ENCODE measurements at places on chromosomes 2 and 18.

DNA sequence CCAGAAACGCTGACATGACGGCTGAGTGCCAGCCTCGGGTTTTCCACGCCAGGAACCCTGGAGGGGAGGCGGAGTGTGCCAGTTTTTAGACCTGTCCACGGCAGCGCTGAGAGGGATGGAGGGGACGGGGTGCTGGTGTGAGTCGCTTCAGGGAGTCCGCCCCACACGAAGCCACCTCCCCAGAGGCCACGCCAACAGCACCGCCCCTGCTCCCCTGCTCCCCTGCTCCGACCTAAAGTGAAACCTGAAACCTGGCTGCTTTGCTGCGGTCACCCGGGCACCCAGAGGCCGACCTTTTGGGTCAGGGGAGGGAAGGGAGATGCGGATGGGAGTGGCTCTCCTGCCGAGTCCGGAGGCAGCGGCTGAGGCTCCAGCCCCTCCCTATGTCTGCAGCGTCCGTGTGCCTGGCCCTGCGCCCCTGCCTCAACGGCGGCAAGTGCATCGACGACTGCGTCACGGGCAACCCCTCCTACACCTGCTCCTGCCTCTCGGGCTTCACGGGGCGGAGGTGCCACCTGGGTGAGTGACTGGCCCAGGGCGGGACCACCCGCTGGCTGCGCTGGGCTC lies 38.1 kb downstream of the SNED1 start:
- DNase-seq = no peak

DNA sequence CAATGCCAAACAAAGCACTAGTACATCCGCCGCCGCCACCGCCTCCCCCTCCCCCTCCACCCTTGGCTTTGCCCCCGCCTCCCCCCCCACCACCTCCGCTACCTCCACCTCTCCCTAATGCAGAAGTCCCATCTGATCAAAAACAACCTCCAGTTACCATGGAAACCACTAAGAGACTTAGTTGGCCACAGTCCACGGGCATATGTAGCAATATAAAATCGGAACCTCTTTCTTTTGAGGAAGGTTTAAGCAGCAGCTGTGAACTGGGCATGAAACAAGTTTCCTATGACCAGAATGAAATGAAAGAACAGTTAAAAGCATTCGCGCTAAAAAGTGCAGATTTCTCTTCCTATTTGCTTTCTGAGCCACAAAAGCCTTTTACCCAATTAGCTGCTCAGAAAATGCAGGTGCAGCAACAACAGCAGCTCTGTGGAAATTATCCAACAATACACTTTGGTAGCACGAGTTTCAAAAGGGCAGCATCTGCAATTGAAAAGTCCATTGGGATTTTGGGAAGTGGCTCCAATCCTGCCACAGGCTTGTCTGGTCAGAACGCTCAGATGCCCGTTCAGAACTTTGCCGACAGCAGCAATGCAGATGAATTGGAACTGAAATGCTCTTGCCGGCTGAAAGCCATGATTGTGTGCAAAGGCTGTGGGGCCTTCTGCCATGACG lies 168.0 kb downstream of the ASXL3 start:
- no peak for DNase-seq

- no peak for DNase-seq
These were observed 9.2 kb upstream of the LRPPRC start for GRCh38 chr2:44004735-44005602.

GRCh38 chr2:226717719-226718118 lies 81.9 kb downstream of the IRS1 start:
- DNase-seq = no peak

GRCh38 chr18:57091231-57091630 lies 55.7 kb upstream of the BOD1L2 start:
- no peak for DNase-seq
